ENCODE measurements at places on chromosomes 12 and 14. TPM values are rescaled to one million over a fixed set of nuclear protein-coding genes. Genes with fewer than 3 reads are reported as not detected.

Gene STAB2
- 0.25 TPM for total RNA-seq

GRCh38 chr14:105817971-105818711, 291.8 kb downstream of the TMEM121 start:
- DNase-seq: no peak

- no peak for DNase-seq
These were observed 176.1 kb downstream of the KTN1 start for GRCh38 chr14:55756078-55756477.

GRCh38 chr12:34392741-34393085, 370.4 kb downstream of the ALG10 start:
- DNase-seq: no peak

GRCh38 chr14:101926620-101927019, 37.8 kb upstream of the DYNC1H1 start:
- DNase-seq: no peak

- DNase-seq: peak; percentile 60
These were observed 536 bp upstream of the DAAM1 start for GRCh38 chr14:59187802-59188460.

GRCh38 chr12:102816816-102817434, 100.1 kb downstream of the PAH start:
- DNase-seq: no peak

Gene TMEM106C
- 46.8 TPM for total RNA-seq

DNA sequence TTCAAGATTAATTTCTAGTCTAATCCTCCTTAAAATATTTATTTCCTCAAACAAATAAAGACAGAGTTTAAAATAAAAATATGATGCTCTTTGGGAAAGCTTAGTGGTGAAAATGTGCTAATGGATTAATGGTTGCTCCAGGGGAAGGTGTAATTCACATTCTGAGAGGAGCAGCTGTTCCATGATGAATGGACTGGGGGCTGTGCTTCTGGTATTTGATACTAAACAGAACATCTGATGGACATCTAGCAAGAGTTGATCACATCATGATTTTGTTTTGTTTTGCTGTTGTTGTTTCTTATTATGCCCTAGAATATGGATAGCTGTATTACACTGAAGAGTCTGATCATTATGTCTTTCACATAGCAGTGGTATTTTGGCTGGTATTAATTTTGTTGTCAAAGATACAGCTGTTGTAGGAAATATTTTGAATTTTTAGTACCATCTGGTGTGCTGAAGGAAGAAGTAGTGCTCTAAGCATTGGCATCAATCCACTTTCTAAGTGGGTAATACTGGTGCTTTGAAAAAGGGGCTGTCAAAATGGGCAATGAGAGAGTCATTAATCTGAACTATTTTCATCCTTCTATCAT, 296.4 kb downstream of the ADAMTS20 start:
- DNase-seq: no peak

Gene GOLGA5
- 19.5 TPM for total RNA-seq

Gene EMP1
- total RNA-seq: 76.8 TPM

Gene PAX9
- total RNA-seq: not detected

DNA sequence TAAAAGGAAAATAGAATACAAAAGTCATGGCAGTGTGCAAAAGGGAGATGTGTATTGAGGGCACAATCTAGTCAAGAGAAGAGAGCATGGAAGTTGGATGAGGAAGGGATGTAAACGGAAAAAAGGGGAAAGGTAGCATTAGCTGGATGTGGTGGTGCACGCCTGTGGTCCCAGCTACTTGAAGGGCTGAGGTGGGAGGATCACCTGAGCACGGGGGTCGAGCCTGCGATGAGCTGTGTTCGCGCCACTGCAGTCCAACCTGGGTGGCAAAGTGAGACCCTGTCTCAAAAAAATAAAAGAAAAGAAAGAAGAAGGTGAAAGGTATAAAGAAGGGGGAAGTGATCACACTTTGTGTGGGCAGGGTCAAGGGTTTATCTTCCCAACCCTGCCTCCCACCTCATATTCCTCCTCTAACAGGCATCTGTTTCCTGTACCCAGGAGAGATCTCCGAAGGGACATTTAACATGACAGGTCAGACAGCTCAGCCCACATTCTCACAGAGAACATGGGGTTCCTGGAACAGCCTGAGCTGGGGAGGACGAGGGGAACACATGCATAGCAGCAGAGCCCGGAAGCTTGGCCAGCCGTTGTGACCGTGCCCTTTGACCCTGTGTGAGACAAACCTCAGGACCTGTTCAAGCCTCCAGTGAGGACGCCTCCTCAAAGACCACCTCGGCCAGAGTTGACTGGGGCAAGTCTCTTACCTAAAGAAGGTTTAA, 8.9 kb downstream of the RNASE11 start:
- no peak for DNase-seq

DNA sequence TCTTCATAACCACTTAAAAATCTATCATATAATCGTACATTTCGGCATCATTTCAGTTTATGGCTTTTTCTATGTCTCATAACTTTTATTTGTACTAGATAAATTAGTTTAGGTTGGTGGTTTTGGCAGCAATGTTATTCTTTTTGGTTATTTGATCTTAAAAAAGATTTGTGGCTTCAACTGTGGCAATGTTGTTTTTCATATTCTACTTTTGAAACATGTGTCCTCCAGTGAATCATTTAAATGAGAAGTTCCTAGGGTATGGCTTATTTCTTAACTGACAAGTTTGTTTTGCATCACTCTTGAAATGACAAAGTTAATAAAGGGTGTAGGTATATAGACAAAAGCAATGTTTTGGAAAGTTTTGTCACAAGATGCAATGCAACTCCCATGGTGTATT, 11.1 kb upstream of the KITLG start:
- DNase-seq: no peak

GRCh38 chr12:99277591-99278379, 369.8 kb upstream of the GARIN6 start:
- DNase-seq: no peak

- DNase-seq: no peak
These were observed 200.1 kb downstream of the DAD1 start for GRCh38 chr14:22388669-22389595.

Gene POTEG
- total RNA-seq: not detected

- no peak for DNase-seq
These were observed 9.8 kb downstream of the CHPT1 start for GRCh38 chr12:101707131-101707782.

Gene MORN3
- total RNA-seq: not detected

DNA sequence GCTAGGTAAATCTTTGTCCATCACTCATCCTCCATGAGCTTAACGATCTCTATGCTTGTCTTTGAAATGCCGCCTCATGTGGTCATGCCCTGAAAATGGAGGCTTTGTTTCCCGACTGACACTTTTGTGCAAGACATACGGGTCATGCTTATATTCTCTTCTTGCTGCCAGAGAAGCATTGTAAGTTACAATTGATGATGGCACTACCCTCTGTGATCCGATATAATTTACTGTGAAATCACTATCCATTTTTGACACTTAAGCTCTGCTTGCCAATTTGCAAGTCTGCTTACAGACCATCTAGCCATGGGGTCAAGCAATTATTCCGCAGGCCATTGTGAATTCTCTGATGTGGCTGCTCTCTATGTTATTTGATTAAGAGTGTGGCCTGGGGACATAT, 650.0 kb downstream of the FLRT2 start:
- no peak for DNase-seq

- no peak for DNase-seq
These were observed 50.9 kb upstream of the CPNE8 start for GRCh38 chr12:38956337-38956736.

DNA sequence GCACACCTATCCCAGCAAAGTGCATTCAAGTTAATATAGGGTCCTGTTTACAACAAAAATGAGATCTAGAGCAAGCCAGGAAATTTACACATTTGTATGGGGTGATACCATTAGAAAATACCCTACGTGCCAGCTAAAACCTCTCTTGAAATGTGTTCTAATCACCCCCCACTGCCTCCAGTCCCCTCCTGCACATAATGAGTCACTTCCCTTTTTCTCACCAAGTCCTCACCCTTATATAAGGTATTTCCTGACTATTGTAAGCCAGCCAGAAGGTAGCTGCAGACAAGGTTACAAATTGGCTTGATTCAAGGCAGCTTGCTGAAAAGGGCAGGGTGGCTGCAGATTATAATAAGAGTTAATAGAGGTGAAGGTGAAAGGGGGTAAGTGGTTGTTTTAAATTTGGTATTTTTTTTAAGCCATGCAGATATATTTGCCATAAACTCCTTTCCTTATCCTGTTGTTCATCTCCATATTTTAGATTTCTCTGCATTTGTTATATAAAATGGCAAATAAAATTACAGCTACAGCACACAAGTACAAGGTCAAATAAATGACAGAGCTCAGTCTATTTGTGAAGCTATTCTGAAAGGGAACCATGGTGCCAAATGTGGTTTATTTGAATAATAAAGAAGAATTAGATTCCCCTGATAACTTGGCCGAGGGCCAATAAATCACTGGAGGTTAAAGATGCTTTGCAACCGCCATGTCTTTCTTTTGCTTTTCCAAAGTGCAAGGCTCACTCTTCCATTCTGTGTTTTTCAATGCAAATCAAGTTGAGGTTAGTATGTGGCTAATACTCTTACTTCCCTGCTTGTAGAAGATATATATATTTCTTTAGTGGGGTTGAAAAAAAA, 385.9 kb downstream of the EGLN3 start:
- DNase-seq: no peak

- no peak for DNase-seq
These were observed 27.4 kb downstream of the KTN1 start for GRCh38 chr14:55607386-55607785.

DNA sequence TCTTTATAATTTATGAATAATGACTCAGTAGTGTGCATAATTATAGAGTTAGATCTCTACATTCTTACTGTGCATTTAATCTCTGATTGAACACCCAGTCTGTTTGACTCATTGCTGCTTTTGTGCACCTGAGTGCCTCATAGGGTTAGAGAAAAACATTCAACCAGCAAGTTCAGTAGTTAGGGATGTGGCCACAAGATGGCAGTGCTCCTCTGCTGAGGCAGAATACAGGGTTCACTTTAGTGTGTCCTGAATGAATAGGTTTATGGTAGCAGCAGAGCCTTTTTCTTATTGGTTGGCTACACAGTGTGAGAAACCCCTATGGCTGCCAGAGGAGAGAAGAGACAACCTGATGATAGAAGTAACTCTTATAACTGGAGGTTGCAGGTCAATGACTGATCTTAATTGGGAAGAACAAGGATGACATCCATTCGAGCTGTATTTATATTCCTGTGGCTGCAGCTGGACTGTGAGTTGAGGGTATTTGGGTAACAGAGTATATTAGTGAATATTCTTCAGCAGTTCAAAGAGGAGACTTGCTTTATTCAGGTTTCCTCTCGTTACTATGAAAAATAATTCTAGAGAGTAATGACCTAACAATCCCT, 194.9 kb upstream of the OR4E1 start:
- no peak for DNase-seq
